ENCODE measurements at places on chromosomes 3 and 15.

- no peak for DNase-seq
Measured at GRCh38 chr3:70726096-70726938, 413.9 kb upstream of the MDFIC2 start.

GRCh38 chr3:174957081-174957480 lies 97.9 kb downstream of the NAALADL2 start:
- DNase-seq, result no peak

- no peak for DNase-seq
Measured at GRCh38 chr15:64763021-64763420, 12.4 kb downstream of the RBPMS2 start.

- no peak for DNase-seq
Measured at GRCh38 chr3:152243301-152243711, 25.4 kb upstream of the MBNL1 start.

DNA sequence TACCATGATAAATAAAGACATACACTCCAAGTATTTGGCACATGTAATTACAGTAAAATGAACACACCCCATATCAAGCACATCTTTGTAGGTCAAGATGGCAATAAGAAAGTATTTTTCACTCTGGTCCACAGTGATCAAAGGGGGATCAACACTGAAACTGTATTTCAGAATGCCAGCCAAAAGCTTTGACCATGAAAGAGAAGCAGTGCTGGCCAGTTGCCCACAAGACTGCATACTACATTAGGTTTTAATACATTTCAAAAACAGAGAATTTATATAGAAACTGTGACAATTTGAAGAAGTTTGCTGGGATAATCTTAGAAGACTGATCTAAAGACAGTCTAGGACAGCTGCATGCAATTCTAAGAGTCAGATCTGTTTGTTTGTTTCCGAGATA lies 1035.3 kb downstream of the FHIT start:
- DNase-seq, result no peak

GRCh38 chr15:69454953-69455352 lies 2.3 kb downstream of the RPLP1 start:
- no peak for DNase-seq

DNA sequence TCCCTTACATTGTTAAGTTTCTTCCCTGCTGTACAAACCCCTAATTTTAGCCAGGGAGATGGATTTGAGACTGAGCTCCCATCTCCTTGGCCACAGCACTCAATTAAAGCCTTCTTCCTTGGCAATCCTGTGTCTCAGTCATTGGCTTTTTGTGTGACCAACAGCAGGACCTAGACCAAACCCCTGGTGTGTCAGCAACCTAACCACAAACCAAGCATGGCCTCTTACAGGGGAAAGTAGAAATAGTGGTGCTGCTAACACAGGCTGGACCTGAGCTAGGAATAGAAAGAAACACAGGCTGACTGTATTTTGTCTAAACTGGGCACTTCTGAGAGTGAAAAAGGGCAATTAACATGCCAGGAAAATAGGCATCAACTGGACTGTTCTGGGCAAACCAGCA lies 37.9 kb downstream of the PPCDC start:
- DNase-seq, result no peak

DNA sequence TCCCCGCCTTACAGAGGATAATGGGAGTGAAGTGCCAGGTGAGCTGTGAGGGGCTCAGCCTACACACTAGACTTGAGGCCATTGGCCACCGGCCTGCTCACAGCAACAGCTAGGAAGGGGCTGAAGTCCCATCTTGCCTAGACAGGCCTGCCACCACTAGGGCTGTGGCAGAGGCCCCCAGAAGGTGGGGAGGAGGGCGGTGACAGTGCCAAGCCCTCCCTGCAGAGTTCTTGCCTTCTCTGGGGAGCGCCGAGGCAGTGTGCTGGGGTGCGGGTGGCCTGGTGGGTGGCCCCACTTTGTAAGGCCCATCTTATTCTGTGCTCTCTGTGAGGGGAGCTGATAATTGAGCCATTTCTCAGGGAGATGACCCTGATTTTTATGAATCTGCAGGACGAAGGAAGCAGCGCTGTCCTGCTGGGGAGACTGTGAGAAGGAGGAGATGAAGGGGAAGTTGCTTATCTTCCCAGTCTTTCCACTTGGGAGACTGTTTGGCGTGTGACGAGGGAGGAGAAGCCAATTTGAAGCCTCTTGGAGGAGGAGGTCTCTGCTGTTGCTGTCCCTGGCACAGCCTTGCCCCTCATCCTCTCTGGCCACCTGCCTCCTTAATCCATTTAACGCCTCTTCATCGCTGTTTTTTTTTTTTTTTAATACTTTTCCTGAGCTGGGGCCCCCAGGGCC lies 104.3 kb downstream of the LINGO1 start:
- DNase-seq, result no peak

- DNase-seq, result no peak
Measured at GRCh38 chr15:50939911-50940310, 31.4 kb downstream of the AP4E1 start.

DNA sequence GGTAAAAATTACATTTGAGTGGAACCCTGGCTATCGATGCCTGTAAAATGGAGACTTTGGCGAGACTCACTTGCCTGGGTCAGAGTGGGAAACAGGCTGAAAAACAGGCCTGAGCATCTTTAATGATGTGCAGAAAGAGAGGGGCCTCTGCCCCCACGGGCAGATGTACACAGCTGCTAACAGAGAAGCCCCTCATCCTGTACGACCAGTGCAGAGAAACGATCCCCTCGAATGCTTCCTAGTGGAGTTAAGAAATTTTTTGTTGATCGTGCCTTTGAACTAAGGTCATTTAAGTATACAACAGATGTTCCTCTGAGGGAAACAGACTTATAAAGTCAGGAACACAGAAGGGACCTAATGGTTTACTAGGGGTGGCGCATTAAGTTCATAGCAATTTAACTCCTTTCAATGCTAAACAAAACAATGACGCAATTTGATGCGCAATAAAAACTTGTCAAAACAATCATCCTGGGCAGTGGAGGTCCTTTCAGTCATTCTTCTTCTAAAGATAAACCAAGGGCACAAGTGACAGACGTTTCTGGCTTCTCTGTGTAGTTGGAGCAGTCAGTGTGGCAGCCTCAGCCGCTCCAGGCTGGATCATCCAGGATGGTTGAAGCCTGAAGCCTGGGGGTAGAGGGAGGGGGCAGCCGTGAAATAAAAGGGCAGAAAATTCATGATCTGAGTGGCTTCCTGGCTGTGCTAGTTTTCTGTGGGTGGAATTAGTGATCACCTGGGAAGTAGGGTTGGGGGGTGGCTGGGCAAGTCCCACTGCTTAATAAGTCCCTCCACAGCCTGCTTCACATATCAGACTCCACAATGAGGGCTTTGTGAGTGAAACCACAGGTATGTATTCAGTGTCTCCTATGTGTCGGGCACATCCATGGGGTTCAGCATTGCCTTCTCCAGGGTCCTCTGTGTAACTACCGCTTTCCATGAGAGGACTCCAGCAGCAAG lies 50.8 kb upstream of the MRPS22 start:
- DNase-seq, result no peak

DNA sequence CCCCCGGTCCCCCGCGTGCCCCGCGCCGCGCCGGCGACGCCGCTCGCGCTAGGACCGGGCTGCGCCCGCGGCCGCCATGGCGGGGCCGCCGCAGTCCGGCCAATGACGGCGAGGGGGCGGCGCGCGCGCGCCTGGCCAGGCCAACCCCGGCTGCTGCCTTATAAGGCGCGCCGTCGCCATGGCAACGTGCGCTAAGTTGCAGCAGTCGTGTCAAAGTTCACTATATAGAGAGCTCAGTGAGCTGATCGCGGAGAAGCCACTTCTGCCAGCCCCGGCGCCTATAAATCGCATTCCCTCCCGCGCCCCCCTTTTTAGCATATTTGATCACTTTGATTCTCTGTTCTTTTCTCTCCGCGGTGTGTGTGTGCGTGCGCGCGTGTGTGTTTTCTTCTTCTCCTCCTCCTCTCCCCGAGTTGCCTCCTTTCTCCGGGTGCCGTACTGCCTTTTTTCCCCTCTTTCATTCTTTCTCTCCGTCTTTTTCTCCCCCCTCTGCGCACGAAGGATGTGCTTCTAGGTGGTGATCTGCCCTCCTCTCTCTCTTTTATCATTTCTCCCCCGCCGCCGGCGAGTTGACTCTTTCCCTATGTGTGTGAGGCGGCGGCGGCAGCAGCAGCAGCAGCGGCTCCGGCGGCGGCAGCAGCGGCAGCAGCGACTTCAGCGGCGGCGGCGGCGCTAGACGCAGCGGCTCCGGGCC lies at the start of gene NR2F2:
NR2F2 (plus strand) TSS at position 251 of the 694 bp plus-strand sequence. CDS start 1,406 bp downstream, outside the sequence.
- DNase-seq, result peak; percentile 91

DNA sequence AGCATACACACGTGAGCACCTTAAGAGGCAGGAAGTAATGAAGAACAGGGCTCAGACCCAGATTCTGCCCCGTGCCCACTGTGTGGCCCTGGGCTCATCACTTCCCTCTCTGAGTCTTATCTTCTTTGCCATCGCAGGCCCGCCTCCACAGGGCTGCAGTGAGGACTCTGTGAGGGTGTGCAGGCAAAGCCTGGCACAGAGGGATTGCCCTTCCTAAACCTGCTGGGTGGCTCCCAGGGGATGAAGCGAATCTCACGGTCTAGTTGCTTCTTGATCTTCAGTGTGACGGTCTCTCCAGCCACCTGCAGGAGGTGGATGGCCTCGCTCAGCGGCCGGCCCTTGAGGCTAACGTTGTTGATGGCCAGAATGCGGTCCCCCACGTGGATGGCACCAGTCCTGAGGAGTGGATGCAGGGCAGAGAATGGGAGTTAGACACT lies 32.8 kb downstream of the GRIP2 start:
- DNase-seq, result no peak

DNA sequence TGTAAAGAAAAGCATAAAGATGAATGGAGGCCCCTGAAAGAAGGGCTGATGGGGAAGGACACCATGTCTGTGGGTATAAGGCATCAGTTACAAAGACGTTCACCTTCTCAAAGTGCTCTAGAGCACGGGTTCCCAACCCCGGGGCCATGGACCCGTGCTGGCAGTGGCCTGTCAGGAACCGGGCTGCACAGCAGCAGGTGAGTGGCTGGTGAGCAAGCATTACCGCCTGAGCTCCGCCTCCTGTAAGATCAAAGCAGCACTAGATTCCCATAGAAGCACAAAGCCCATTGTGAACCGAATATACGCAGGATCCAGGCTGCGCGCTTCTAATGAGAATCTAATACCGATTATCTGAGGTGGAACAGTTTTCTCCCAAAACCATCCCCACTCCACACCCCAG lies 25.7 kb downstream of the MYO1E start:
- no peak for DNase-seq

DNA sequence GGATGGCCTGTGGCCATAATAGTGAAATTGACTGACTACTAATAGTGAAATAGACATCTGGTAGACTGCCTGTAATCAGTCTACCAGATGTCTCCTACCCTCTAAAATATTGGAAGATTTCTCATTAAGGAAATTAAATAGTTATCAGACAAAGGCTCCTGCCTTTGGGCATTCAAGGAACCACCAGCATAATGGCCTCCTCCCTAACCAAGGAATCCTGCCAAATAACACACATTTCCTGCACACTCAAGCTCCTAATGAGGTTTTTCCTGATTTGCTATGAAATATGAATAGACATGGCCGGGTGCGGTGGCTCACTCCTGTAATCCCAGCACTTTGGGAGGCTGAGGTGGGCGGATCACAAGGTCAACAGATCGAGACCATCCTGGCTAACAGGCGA lies 14.6 kb downstream of the NUSAP1 start:
- DNase-seq, result no peak

DNA sequence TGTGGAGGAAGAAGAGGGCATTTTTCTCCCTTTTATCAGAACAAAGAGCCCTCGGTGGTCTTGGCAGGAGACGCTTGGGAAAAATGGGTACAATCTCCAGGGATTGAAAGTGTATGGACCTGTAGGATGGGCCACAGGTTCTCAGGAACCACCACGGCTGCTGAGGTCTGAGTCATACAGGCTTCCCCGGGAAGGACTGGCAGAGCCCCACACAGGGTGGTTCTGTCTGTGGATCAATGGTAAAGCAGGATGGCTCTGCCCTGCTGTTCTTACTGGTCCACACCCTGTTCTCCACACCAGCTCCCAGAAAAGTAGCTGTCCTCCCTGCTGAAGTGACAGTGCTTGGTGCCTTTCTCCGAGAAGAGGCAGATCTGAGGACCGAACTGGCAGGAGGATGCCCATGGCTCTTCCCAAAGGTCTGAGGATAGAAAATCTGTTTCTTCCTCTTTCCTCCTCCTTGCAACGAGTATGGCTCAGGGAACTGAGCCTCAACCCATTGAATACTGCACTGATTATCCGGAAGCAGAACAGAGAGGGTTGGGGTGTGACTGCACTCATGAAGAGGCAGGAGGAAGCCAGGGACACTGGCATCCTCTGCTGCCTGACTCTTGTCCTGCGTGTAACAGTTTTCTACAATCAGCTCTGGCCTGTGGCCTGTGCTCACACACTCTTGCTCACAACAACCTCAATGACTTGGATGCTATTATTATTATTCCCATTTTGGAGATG lies 39.0 kb downstream of the KIF9 start:
- DNase-seq, result no peak

DNA sequence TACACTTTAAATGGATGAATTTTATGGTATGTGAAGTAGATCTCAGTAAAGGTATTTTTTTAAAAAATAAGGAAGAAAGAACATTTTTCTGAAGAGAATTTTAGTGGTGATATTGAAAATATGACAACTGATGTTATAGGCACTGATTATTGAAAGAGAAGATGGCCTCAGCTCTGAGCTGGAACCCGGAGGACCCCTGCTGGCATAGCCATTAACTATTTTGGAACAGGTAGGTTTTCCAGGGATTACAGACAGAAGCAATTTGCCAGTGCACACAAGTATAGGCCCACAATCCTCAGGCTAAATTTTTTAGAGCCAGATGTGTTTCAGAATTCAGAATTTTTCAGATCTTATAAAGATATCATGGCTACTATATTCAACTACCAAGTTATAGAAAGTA lies 315.9 kb upstream of the GPR149 start:
- no peak for DNase-seq

DNA sequence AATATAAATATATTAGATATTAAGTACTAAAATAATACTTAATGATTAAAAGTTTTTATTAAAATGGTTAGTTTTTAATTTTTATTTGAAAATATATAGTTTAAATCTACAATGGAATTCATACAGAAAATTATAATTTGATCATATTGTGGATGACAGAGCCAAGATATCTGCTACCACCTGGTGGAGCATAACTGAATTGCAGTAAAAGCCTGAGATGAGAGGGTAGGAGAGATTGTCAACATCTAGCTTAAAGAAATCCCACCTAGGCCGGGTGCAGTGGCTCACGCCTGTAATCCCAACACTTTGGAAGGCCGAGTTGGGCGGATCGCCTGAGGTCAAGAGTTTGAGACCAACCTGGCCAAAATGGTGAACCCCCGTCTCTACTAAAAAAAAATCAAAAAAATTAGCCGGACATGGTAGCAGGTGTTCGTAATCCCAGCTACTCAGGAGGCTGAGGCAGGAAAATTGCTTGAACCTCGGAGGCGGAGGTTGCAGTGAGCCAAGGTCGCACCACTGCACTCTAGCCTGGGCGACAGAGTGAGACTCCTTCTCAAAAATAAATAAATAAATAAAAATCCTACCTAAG lies 25.1 kb upstream of the CSTA start:
- no peak for DNase-seq

Data from RWPE1 (cell line).